ENCODE measurements at places on chromosomes 5 and 9.

GRCh38 chr5:147601652-147602051, 91.8 kb upstream of the DPYSL3 start:
- no peaks in the 10 kb centered on the region for H3K27me3 ChIP-seq
- no peak for DNase-seq
- peaks cover 15% of the 10 kb centered on the region for H3K36me3 ChIP-seq
- no peak overlapping the region for H3K27ac ChIP-seq
- no peaks in the 10 kb centered on the region for H3K4me1 ChIP-seq

DNA sequence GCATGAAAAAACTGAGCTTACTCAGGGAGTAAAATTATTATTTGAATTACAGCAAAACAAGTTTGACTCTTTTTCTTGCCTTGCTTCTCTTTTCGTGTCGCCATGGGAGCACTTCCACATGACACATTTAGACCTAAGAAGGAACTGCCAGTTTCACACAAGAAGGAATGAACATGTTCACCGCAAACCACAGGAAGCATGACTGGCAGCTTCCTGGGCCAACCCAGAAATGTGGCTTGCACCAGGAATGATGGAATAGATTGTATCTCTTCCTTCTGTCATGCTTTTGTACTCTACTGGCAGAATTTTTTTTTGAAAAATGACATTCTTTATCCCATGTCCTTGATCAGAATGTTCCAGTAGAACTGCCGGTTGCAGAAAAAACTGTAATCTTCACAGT, 32.9 kb upstream of the MAN2A1 start:
- H3K36me3 ChIP-seq, result no peaks in the 10 kb centered on the region
- H3K4me1 ChIP-seq, result no peaks in the 10 kb centered on the region
- DNase-seq, result no peak
- no peak overlapping the region for H3K27ac ChIP-seq

GRCh38 chr5:42915306-42915866, 103.7 kb upstream of the SELENOP start:
- no peak overlapping the region for H3K4me3 ChIP-seq
- DNase-seq, result no peak
- no peaks in the 10 kb centered on the region for H3K4me1 ChIP-seq
- H3K27ac ChIP-seq, result no peak overlapping the region
- H3K36me3 ChIP-seq, result no peaks in the 10 kb centered on the region

- H3K4me1 ChIP-seq, result peaks cover 34% of the 10 kb centered on the region
- no peak for DNase-seq
- no peaks in the 10 kb centered on the region for H3K36me3 ChIP-seq
- H3K27ac ChIP-seq, result no peak overlapping the region
These were observed 123.4 kb downstream of the ZCCHC7 start for GRCh38 chr9:37243588-37244345.

DNA sequence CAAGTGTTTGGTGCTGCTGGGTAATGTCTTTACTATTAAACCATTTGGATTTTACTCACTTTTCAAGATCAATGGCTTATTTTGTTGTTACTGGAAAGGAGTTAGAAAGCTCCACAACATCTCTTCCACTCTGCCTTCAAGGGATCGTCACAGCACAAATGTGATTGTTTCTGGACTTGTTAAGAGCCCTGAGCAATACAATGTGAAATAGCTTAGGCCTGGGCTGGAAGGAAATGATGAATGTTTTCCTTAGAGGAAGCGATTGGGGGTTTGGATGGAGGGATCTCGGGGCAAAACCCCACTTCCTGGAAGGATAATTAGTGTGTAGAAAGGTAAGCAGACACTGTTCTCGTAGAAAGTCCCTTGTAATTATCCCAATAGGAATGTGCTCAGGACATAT, 59.3 kb upstream of the MYO10 start:
- no peak for DNase-seq
- no peak overlapping the region for H3K4me3 ChIP-seq
- H3K27me3 ChIP-seq, result peaks cover 12% of the 10 kb centered on the region
- peaks cover 18% of the 10 kb centered on the region for H3K4me1 ChIP-seq
- H3K36me3 ChIP-seq, result no peaks in the 10 kb centered on the region

DNA sequence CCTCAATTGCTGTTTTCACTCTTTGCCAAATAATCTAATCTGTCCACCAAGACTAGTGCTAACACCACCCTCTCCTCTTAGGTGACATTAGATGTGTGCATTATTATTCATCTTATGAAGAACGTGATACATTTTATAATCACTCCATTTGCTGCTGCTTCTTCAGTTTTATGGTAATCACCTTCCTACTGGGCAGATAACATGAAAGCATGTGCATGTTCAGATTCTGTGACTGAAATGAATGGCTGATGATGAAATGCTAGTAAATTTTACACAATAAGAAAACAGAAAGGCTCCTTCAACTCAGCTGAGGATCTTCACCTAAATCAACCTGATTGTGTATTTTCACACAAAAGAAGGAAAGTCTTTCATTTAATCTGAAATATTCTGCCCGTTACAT, 577.6 kb downstream of the CSNK1G3 start:
- H3K27ac ChIP-seq, result no peak overlapping the region
- no peak for DNase-seq
- H3K4me3 ChIP-seq, result no peak overlapping the region
- H3K27me3 ChIP-seq, result no peaks in the 10 kb centered on the region
- no peaks in the 10 kb centered on the region for H3K36me3 ChIP-seq

DNA sequence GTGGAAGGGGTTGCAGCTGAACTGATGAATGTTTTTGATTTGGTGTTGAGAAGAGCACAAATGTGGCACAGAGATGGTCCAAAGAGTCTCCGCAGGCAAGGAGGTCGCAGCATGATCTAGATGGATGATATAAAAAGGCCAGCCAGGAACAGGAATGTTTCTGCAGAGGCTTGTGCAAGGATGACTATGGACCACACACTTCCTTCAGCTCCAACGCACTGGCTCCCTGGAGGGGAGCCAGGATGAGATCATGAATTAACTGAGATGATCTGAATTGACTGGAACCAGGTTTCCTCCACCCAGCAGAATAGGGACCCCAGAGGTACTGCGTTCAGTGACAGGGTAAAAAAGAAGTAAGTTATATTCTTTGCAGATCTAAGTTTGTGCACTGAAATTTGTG, 89.0 kb downstream of the ARSB start:
- H3K4me3 ChIP-seq, result no peak overlapping the region
- no peak for DNase-seq
- no peak overlapping the region for H3K27ac ChIP-seq
- no peaks in the 10 kb centered on the region for H3K36me3 ChIP-seq

DNA sequence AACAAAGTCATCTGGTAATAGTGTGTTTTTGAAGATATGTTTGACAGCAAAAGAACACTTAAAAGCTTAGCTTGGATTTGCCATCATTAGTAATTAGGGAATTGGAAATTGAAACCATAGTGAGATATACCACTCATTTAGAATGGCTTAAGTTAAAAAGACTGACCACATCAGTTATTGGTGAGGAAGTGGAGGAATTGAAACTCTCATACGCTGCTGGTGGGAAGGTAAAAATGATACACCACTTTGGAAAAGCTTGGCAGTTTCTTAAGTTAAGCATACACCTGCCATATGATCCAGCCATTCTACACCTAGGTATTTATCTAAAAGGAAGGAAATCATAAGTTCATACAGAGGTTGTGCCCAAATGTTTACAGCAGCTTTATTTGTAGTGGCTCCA, 213.2 kb downstream of the TRIO start:
- H3K4me1 ChIP-seq, result peaks cover 17% of the 10 kb centered on the region
- H3K4me3 ChIP-seq, result no peak overlapping the region
- DNase-seq, result no peak
- H3K27ac ChIP-seq, result no peak overlapping the region
- H3K36me3 ChIP-seq, result no peaks in the 10 kb centered on the region

DNA sequence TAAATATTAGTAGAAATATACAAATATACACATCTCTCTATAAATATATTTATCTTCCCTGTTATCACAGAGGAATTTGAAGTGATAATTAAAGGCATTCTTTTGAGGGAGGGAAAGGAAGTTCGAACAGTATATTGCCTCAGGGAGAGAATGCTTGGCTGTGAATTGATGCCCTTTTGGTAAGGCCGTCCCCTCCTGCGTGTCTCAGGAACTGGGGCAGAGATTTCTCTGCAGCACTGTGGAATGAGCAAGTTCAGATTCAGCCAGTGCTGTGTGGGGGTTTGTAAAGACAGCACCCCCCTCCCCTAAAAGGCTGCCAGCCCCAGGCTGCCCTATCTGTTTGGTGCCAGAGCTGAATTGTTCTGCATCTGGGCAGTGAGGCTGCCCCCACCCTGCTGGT, 42.0 kb downstream of the UBE2QL1 start:
- H3K36me3 ChIP-seq, result no peaks in the 10 kb centered on the region
- no peak overlapping the region for H3K4me3 ChIP-seq
- DNase-seq, result no peak
- peaks cover 77% of the 10 kb centered on the region for H3K27me3 ChIP-seq

GRCh38 chr9:81729135-81729534, 39.8 kb upstream of the TLE1 start:
- H3K4me1 ChIP-seq, result peaks cover 12% of the 10 kb centered on the region
- H3K4me3 ChIP-seq, result no peak overlapping the region
- DNase-seq, result peak; percentile 64
- no peak overlapping the region for H3K27ac ChIP-seq
- no peaks in the 10 kb centered on the region for H3K27me3 ChIP-seq
- no peaks in the 10 kb centered on the region for H3K36me3 ChIP-seq

GRCh38 chr9:110257097-110257841, 962 bp upstream of the TXN start:
- peak overlapping the region; percentile 99 for H3K4me3 ChIP-seq
- H3K4me1 ChIP-seq, result peaks cover 17% of the 10 kb centered on the region
- no peaks in the 10 kb centered on the region for H3K36me3 ChIP-seq
- no peaks in the 10 kb centered on the region for H3K27me3 ChIP-seq

- no peak overlapping the region for H3K4me3 ChIP-seq
- DNase-seq, result no peak
- H3K36me3 ChIP-seq, result no peaks in the 10 kb centered on the region
These were observed 175.3 kb downstream of the GDNF start for GRCh38 chr5:37664551-37664950.

GRCh38 chr5:15037247-15037908, 165.8 kb upstream of the ANKH start:
- DNase-seq, result no peak
- no peak overlapping the region for H3K4me3 ChIP-seq
- H3K36me3 ChIP-seq, result no peaks in the 10 kb centered on the region

DNA sequence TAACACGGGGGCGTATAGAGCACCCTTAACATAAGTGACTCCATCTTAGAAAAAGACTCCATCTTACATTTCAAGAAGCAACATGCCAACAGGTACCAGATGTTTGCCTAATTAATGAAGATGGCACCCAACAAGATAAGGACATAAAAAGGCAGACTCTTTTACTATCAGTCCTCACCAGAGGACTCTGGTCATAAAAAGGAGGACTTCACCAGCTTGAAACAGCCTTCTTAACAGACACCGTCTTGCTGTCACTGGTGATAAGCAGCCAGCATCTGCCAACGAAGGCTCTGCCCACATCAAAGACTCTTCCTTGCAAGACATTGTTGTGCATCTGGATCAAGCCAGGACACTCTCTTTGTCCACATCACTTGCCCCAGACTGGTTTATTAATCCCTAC, 80.3 kb downstream of the S1PR3 start:
- H3K27ac ChIP-seq, result no peak overlapping the region
- no peak overlapping the region for H3K4me3 ChIP-seq
- DNase-seq, result no peak
- H3K4me1 ChIP-seq, result no peaks in the 10 kb centered on the region

GRCh38 chr5:132414634-132415378, 45.3 kb downstream of the SLC22A5 start:
- no peak overlapping the region for H3K4me3 ChIP-seq
- no peaks in the 10 kb centered on the region for H3K36me3 ChIP-seq
- DNase-seq, result no peak
- no peak overlapping the region for H3K27ac ChIP-seq
- peaks cover 5% of the 10 kb centered on the region for H3K4me1 ChIP-seq

- H3K4me3 ChIP-seq, result no peak overlapping the region
These were observed 287.4 kb downstream of the GLIS3 start for GRCh38 chr9:4012441-4012840.

DNA sequence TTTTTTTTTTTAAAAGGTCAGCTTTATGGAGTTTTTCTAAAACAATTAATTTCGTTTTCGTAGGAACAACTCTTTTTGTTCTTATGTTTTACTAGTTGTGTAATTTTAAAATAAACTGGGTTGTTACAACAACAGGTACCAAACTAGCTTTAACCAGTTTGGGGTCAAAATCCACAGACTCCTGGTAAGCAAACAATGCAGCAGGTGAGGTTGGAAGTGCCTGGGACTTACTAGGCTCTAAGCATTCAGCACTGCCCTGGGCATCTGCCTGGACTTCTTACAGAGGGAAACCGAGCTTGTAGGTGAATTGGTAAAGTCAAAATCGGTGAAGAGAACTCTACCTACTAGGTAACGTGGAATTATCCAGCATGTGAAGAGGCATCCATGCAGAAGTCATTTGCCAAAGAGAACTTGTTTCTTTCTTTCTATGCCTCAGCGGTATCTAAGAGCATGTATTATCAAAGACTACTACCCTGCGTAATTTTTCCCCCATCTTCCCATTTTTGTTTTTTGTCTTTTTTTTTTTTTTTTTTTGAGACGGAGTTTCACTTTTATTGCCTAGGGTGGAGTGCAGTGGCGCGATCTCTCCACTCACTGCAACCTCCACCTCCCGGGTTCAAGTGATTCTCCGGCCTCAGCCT, 145.4 kb downstream of the KCTD16 start:
- no peaks in the 10 kb centered on the region for H3K36me3 ChIP-seq
- no peak overlapping the region for H3K4me3 ChIP-seq
- H3K27me3 ChIP-seq, result no peaks in the 10 kb centered on the region
- DNase-seq, result no peak

- no peaks in the 10 kb centered on the region for H3K4me1 ChIP-seq
- DNase-seq, result no peak
- H3K4me3 ChIP-seq, result no peak overlapping the region
These were observed 181.1 kb downstream of the PDZD2 start for GRCh38 chr5:31819926-31820516.

Data from neural progenitor cell (in vitro differentiated cells).